ENCODE measurements at places on chromosomes 7 and 10. TPM values are rescaled to one million over a fixed set of nuclear protein-coding genes. Genes with fewer than 3 reads are reported as not detected.

DNA sequence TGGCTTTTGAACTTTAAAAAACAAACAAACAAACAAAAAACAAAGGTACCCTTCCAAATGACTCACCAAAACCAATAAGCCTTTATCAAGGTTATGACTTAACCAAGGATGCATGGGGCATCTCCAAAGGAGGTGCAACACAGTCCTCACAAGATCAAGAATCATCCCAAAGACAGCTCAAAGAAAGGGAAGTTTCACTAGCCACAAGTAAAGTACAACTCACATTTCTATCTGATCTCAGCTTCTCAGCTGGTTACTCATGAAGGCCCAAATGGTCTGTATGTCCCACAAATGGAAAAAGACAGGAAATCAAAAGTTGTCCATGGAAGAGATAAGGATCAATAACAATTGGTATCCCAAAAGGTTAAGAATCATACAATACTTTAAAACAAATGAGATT is 6.0 kb upstream of the MKLN1 start:
- DNase-seq, result no peak

- no peak for DNase-seq
Measured at GRCh38 chr7:5646846-5647245, 134.6 kb downstream of the RNF216 start.

GRCh38 chr7:155269766-155270585 is 27.7 kb upstream of the INSIG1 start:
- DNase-seq, result no peak

- DNase-seq, result no peak
Measured at GRCh38 chr10:70584366-70584765, 18.2 kb downstream of the PRF1 start.

- DNase-seq, result peak; percentile 10
Measured at GRCh38 chr7:133051066-133051465, 30.8 kb downstream of the CHCHD3 start.

- DNase-seq, result no peak
Measured at GRCh38 chr7:157684157-157684908, 347.5 kb downstream of the DNAJB6 start.

DNA sequence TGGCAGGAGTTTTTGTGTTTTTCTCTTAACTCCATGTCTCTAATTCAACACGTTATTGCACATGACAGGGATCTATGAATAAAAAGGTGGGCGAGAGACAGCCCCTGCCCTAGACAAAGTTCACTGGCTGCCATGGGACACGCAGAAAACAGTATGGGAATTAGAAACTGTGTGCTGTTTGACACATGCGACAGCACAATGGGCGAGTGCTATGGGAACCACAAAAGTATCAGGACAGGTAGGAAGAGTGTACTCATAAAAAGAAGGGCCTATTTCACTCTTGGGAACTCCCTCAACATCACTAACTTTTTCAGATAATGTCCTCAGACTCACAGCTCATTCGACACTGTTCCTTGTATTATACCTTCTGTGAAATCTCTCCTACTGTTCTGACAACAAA is 45.7 kb downstream of the MINDY3 start:
- no peak for DNase-seq

GRCh38 chr7:44945479-44945878 is 33.3 kb downstream of the MYO1G start:
- no peak for DNase-seq

DNA sequence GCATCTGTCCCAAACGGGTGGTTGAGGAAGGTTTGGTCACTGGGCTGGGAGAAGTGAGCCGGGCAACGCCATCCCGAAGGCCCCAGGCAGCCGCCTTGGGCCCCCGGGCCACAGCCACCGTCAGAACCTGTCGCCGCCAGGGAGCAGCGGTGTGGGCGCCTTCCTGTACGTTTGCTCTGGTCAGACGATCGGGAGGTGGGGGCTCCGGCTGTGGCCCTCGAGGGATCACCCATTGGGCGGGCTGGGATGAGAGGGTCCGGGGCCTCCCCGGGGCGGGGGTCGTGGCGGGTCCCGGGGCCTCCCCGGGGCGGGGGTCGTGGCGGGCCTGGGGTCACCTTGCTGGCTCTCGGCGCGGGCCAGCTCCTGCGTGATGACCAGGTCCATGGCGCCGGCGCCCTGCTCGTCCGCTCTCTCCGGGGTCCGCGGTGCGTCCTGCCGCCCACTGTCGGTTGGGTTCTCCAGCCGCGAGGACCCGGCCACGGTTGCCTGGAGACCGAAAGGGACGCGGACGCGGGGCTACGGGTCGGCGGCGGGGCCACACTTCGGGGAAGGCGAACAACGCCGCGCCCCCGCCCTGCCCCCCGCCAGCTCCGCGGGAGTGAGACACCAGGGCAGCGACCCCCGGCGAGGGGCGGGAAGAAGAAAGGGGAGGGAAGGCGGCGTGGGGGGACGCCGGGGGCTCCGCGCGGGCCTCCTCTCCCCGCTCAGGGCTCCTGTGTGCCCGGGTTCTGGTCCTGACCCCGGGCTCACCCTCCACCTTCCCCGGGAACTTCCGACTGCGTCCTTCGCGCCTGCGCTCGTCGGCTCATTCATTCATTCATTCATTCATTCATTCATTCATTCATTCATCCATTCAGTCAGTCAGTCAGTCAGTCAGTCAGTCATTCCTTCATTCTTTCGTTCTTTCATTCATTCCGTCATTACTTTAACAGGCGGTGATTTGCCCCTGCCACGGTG is at the start of gene CFAP46:
Gene CFAP46, minus strand, starts transcription at position 470 of the 957 bp plus-strand sequence. Its CDS starts 86 bp downstream, at position 384.
- peak; percentile 72 for DNase-seq

DNA sequence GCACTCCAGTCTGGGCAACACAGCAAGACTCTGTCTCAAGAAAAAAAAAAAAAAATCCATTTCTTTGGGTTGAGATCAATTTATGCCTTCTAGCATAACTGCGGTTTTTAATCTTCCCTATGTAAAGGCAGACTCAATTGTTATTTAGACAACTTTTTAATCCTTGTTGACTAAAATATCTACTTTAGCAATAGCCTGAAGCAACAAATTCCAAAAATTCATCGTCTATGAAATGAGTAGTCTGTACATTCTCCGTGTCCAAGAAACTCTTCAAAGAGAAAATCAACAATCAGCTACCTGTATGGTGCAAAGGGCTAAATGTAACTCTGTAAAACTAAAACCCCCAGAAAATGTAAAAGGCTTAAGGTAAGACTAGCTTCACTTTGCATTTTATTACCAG is 22.8 kb downstream of the LAMB1 start:
- no peak for DNase-seq

DNA sequence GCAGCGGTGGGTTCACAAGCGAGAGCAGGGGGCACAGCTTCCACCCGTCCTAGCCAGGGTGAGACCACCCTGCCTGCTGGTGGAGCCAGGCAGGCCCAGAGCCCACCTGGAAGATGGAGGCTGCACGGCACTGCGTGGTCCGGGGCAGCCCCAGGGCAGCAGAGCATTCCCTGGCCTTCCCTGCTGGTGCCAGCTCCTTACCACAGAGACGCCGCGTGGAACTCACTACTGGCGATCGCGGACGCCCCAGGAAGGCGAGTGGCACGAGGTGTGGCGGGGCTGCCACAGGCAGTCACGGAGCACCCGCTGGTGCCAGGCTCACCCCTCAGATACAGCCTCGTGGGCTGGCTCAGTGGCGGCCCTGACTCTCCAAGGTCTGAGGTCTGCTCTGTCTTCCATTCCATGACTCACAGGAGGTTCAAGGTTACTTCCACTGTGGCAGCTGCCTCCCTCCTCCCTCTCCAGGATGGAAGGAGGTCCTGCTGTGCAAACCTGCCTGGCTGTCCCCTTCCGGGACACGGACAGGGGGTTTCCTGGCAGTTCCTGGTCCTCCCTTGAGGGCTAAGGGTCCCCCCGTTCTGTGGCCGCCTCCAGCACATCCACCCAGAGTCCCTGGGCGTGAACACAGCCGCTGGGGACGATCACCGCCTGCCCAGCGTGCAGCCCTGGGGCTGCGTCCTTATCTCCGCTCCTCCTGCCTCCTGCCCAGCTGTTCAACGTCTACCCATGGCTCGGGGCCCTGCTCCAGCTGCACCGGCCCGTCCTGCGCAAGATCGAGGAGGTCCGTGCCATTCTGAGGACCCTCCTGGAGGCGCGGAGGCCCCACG is 3.1 kb downstream of the CYP2W1 start:
- DNase-seq, result no peak

DNA sequence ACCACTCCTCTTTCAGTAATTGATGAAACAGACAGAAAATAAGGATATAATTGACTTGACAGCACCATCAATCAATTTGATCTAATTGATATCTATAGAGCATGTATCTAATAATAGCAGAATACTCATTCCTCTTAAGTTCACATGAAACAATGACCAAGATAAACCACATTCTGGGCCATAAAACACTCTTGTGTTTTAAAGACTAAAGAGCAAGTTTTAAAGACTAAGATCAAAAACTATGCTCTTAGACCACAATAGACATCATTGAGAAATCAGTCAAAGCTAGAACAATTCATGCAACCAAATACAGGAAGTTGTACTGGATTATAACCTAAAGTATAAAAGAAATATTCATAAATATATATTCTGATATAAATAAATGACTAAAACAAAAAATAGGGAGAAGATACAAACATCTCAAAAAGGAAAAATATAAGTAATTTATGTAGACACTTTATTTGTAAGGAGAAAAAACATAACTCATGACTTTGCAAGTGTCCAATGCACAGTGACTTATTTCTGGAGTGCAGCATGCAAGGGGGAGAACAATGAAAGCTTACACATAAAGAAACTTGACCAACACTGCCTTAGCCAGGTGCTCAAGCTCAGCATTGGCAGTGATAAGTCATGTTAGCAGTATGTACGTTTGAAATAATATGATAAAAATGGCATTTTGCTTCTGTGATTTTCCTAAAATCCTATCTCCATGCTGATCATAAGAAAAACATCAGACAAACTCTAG is 312.7 kb upstream of the IGFBP3 start:
- DNase-seq, result no peak

DNA sequence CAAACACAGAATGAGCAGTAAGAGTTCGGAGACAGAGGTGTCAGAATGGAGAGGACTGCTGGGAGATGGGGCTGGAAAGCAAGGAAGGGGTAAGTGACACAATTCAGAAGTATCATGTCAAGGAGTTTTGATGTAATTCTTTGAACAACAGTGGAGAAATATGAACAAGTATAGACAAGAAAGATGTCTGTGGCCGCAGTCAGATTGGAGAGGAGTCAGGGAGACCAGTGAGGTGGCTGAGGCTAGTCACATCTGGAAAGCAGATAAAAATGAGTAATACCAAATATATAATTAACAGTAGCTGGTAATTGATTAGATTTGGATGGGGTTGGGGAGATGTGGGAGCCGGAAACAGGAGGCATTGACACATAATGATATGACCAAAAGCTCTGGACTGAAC is 540.9 kb downstream of the SUGCT start:
- no peak for DNase-seq

- DNase-seq, result no peak
Measured at GRCh38 chr10:113476191-113476590, 76.7 kb upstream of the HABP2 start.

DNA sequence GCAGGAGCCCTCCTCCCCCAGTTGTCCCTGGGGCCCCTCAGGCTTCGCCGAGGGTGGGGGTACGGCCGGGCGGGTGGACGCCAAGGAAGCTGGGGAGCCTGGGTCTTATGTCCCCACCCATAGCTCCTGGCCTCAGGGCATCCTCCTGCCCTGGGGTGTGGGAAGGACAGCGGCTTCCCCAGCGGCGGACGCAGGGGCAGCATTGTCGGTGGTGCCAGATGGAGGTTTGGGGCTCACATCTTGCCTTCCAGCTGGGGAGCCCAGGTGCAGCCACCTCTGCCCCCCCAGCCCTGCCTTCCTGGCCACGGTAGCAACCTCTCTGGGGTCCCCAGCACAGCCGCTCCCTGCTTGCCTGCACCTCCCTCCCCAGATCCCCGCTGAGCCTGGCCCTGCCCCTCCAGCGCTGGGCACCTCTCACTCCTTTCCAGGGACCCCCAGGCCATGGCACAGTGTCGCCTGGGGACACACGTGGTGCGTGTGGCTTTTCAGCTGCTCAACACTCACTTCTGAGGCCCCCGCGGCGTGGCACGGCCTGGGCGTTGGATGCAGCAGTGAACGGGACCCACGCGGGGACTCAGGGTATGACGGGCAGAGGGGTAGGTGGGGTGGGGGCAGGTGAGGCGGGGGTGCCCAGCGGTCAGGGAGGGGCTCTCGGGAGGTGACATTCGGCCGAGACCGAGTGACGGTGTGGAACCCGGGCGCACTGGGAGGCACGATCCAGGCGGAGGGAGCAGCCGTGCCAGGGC is 53.1 kb downstream of the UNCX start:
- DNase-seq, result peak; percentile 7

DNA sequence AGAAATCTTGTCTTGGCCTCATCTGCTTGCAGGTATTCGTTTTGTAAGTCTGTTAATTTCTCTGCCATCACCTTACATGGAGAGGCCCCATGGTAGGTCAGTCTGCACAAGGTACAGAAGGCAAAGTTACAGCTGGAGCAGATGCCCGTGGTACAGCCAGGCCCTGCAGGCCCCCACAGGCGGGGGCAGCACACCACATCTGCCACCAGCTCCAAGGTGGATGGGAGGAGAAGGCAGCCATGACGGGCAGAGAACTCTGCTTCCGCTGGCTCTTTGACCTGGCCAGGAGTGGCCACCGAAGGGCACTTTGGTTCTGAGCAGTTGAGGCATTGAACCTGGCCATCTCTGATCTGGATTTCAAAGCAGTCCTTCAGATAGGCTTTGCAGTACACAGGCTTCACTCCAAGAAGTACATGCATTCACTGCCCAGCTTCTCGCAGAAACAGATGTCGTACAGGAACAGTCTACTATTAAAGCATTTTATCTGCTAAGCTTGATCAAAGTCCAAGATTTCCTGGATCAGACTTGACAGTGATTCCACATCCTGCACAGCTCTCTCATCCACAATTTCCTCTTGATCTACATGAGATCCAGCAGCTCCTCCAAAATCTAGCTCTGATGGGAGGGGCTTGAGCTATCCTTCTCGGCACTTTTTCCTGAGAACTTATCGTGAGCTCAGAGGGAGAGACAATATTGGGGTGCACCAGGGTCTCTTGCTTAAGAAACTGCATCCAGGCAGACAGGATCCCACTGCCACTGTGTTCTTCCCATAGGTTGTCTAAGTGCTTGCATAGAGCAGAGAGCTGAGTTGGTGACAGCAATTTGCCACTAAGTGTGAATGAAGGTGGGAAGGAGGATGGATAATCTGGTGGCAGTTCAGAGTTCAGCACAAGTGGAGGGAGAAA is 120.7 kb downstream of the TRRAP start:
- DNase-seq, result no peak

GRCh38 chr7:46162609-46163008 is 241.5 kb upstream of the IGFBP3 start:
- DNase-seq, result no peak

- no peak for DNase-seq
Measured at GRCh38 chr10:91103384-91104192, 116.9 kb upstream of the PCGF5 start.

- no peak for DNase-seq
Measured at GRCh38 chr7:155461631-155462030, 3.7 kb downstream of the EN2 start.

The SUN3 gene
- total RNA-seq, result not detected

The HOXA2 gene
- total RNA-seq, result not detected

The SLC18A3 gene
- total RNA-seq, result not detected

The SLC13A1 gene
- not detected for total RNA-seq

The NME8 gene
- not detected for total RNA-seq

The OGDHL gene
- total RNA-seq, result 8.3 TPM

The TMEM139 gene
- total RNA-seq, result 10.7 TPM

The GATA3 gene
- 1.6 TPM for total RNA-seq

The PAX4 gene
- total RNA-seq, result not detected

The SLC16A9 gene
- 2.4 TPM for total RNA-seq

Data from heart right ventricle (tissue), 16 donors.